ENCODE measurements at places on chromosomes 2 and 18.

GRCh38 chr2:170530284-170530745 is 184.8 kb upstream of the SP5 start:
- DNase-seq, result no peak

GRCh38 chr18:75057169-75057960 is 151.6 kb downstream of the PTGR3 start:
- no peak for DNase-seq

DNA sequence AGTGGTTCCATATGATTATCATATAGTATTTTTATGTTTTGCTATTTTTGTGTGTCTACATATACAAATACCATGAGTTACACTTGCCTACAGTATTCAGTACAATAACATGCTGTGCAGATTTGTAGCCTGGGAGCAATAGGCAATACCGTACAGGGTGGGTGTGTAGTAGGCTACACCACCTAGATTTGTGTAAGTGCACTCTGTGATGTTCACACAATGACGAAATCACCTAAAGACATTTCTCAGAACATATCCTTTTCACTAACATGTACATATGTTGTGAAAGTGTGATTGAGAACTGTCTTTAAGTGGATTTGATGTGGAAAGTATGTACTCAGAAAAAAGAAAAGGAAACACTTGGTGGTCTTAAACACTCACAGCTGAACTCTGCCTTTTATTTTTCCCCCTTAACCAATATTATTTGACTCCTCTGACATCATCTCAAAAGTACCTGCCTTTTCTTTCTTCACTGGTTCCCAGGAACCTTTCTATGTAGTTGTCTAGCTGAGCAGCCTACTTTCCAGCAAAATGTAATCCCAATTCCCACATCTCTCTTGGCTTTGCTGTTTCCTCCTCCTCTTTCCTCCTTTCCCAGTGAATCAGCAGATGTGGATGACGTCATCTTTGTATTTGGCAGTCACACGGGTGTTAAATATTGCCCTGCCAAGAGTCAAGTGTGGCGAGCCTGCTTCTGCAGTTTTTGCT is 47.7 kb downstream of the OSBPL6 start:
- no peak for DNase-seq

- no peak for DNase-seq
Observed at GRCh38 chr2:201813996-201814760, 7.8 kb downstream of the CDK15 start.

GRCh38 chr2:26578581-26578980 is 62.6 kb downstream of the CIB4 start:
- no peak for DNase-seq

DNA sequence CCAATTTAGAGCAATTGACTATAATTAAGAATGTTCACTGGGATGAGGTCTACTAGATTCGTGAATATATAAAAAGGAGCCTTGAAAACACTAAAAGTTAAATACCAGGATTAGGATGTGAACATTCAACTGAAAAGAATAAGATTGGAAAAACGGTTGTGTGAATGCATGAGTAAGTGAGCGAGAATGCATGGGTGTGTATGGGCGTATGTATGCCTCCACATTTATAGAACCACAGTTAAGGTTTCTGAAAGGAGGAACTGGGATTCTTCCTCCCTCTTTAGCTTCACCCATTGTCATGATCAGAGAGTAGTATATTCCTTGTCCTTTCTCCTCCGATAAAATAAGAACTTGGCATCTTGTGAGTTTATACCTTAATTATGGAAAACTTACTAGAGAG is 151.1 kb upstream of the UBE2E3 start:
- DNase-seq, result no peak
